NCI-H1105 (cell line): ENCODE measurements at places on chromosomes 2 and 18.
A peak's percentile ranks its signal among the peaks of the same experiment; 100 is the strongest.

- DNase-seq, result no peak
Measured at GRCh38 chr2:55932843-55933242, 9.3 kb upstream of the EFEMP1 start.

DNA sequence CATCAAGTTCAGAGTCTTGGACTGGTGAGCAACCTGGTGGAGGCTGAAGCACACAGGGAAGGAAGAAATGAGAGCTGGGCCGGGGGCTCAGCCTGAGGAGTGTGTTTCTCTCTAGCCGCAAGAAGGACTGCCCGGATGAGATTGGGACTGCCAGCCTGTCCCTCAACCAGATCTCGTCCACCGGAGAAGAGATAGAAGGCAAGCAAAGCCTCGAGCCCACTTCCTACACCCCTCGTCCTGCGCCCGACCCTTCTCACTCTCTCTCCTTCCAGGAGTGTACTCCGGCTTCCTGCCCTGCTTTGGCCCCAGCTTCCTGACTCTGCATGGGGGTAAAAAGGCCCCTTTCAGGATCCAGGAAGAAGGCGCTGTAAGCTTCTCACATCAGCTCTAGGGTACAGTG, 26.2 kb downstream of the FER1L5 start:
- DNase-seq, result no peak

DNA sequence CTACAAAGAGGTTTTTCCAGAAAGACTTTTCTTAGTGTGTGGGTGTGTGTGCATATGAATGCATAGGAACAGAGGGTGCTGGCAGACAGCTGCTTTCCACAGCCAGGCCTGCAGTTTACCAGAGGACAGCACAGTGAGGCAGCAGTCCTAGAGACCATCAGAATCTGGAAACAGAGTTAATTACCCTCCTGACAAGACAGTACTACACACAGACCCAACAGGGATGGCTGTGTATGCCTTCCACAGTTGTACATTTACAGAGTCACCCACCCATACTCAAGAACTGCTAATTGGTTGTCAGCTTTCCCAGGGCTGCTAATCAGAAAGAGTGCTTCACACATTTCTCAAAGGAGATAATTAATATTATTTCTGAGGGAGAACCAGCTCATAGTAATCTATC, 104.7 kb downstream of the FEZ2 start:
- DNase-seq, result no peak

DNA sequence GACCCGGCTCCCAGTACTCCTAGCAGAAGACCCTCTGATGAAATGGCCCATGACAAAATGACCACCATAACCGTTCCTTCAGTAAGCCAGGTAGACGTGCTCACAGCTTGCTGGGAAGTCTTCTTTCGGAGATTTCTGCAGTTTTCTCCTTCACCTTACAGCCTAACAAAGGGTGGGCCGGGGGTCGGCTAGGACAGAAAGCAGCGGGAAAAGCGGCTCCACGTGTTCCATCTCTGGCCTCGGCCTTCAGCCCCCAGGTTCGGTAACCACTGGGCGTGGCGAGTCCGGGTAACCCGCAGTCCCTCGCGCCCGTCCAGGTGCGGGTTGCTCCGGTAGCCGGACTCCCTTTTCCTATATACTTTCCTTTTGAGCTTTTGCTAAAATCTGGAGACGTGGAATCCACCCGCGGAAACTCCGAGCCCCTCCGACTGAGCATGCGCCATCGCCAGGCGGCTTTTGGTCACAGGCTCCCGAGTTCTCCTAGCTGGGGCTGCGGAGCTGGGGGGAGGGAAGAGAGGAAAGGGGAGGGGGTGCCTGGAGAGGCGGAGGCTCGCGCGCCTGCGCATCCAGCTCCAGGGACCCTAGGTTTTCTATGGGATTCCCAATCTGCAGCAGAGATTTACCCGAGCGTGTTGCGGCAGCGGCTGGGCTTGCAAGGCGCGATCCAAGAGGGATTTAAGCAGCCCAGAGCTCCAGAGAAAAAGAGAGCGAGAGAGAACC, at the start of gene VSNL1:
VSNL1 (plus strand) TSS at position 604 of the 720 bp plus-strand sequence. CDS start 51,379 bp downstream, outside the sequence.
- DNase-seq, result peak; percentile 89

- DNase-seq, result no peak
Measured at GRCh38 chr2:168175469-168175868, 71.9 kb downstream of the STK39 start.

DNA sequence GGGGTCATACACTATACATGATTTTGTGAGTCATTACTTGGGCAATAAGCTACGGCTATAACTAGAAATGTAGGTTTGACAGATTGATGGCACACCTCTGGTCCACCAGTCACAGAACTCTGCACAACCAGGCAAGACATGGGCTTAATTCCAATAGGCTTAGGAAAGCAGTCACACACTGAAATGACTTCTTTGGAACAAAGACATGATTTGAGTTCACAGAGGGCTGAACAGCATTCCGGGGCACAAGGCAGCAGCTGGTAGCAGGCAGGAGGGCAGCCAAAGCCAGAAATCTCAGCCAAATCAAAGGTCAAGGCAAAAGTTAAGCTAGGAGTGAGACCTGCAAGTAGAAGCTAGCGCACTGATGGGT, 27.4 kb downstream of the FABP1 start:
- DNase-seq, result no peak

- no peak for DNase-seq
Measured at GRCh38 chr2:71306762-71307161, 24.8 kb upstream of the ZNF638 start.

- no peak for DNase-seq
Measured at GRCh38 chr2:22126106-22126505, 1002.3 kb downstream of the TDRD15 start.

GRCh38 chr2:3771576-3771975, 68.2 kb downstream of the DCDC2C start:
- DNase-seq, result no peak

- DNase-seq, result no peak
Measured at GRCh38 chr2:237280229-237280628, 133.7 kb downstream of the COL6A3 start.

GRCh38 chr2:126707191-126707590, 51.2 kb downstream of the GYPC start:
- DNase-seq, result no peak

GRCh38 chr2:134455426-134455825, 201.6 kb downstream of the MGAT5 start:
- no peak for DNase-seq

DNA sequence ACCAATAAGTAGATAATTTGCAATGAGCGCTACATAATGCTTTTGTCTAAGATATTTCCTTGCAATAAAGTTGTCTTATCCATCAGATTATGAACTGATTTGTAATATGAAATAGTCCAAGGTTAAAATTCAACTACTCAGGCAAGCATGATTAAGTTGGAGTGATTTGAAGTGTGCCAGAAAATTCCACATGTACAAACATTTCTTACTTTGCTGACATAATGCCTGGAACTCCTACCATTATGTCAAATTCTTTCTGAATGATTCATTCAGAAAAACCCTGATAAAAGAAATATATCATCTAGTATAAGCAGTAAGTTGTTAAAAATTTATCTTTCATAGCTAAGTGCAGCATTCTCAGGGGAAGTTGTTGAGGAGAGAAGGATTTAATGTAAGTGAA, 87.3 kb downstream of the CBLN2 start:
- no peak for DNase-seq

- no peak for DNase-seq
Measured at GRCh38 chr2:27736031-27736889, 35.3 kb upstream of the MRPL33 start.

- DNase-seq, result no peak
Measured at GRCh38 chr2:196276421-196276820, 105.0 kb upstream of the STK17B start.

DNA sequence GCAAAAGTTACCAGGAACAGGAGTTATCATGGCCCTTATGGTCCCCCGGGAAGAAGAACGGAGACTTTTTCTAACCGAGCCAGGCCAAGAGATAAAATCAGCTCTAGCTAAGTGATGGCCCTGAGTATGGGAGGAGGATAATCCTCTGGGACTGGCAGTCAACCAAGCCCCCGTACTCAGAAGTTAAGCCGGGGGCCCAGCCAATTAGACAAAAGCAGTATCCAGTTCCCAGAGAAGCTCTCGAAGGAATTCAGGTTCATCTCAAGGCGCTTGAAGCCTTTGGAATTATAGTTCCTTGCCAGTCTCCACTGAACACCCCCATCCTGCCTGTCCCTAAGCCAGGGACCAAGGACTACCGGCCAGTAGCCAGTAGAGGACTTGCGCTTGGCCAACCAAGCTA, 365.3 kb upstream of the TCF4 start:
- no peak for DNase-seq

- DNase-seq, result no peak
Measured at GRCh38 chr2:181949047-181949446, 36.6 kb upstream of the PPP1R1C start.

GRCh38 chr2:100214265-100214971, 72.0 kb upstream of the AFF3 start:
- DNase-seq, result no peak

- no peak for DNase-seq
Measured at GRCh38 chr18:10379522-10379921, 74.9 kb upstream of the APCDD1 start.
